ENCODE measurements at places on chromosomes 11 and 22.

- DNase-seq, result no peak
Observed at GRCh38 chr22:17143826-17144225, 15.3 kb downstream of the HDHD5 start.

- DNase-seq, result no peak
Observed at GRCh38 chr22:37806409-37807333, 1.1 kb upstream of the GCAT start.

DNA sequence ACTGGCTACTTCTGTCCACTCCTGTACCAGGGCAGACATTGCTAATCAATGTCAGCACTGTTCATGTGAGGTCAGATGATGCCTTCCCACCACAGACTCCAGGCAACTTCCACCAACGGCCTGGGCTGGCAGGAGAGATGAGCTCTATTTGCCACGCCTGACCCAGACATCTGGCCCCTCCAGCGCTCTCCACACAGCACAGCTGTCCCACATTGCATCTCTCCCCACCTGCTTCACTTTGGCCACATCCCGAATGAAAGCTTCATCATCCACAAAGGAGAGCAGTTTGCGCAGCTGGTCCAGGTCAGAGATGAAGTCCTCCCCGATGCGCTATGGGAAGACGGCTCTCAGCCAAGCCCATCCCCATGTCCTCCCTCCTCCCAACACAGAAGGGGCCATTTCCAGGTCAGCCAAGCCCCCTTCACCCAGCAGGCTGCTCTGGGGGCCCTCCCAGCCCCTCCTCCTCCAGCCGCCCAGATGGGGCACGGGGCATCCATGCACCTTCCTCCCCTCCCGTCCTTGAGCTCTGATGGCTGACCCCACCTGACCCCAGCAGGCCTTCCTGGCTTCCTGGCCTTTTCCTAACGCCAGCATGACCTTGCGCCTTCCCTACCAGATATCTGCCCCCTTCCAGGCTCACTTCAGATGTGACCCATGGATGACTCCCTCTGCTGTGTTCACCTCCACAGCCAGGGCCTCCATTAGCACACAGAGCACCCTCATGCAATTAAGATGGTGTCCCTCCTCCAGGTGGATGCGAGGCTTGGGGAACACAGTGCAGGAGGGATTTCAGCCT is 7.4 kb downstream of the PYGM start:
- no peak for DNase-seq

- no peak for DNase-seq
Observed at GRCh38 chr11:73648121-73648520, 1.7 kb downstream of the PLEKHB1 start.

- no peak for DNase-seq
Observed at GRCh38 chr11:34261095-34261494, 96.7 kb downstream of the ABTB2 start.

DNA sequence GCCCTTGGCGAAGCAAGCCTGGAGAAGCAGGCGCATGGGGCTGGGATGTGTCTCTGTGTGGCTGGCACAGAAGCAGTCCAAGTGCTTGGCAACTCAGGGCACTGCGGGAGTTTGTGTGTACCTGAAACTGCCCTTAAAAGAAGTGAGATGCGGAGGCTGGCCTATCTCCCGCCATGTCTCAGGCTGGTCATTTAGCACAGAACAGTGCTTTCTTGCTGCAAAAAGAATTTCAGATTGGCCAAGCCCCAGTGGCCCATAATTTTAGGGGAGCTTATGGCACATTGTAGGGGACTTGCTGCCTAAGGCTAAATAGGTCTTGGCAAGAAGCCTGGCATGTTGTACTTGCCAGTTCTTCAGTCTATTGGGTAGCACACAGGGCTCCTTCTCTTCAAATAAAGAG is 16.4 kb downstream of the EHF start:
- DNase-seq, result no peak

GRCh38 chr22:49502126-49502826 is 325.4 kb downstream of the BRD1 start:
- no peak for DNase-seq

- DNase-seq, result no peak
Observed at GRCh38 chr11:6576471-6577373, 26.7 kb downstream of the RRP8 start.

DNA sequence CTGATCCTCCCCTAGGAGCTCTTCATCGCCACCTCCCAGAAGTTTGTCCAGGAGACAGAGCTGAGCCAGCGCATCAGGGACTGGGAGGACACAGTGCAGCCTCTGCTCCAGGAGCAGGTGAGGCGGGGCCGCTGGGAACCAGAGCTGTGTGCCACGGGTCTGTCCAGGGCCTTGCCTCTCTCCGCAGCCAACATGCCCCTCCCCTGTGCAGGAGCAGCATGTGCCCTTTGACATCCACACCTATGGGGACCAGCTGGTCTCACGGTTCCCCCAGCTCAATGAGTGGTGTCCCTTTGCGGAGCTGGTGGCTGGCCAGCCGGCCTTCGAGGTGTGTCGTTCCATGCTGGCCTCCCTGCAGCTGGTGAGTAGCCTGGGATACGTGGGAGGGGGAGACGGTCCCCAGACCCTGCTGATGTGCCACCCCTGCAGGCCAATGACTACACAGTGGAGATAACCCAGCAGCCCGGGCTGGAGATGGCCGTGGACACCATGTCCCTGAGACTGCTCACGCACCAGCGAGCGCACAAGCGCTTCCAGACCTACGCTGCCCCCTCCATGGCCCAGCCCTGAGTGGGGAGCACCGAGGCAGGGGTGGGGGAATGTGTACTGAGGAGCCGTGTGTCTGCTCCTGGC is 2.5 kb downstream of the SCO2 start:
- no peak for DNase-seq

GRCh38 chr11:16825101-16825500 is 86.7 kb downstream of the C11orf58 start:
- no peak for DNase-seq

DNA sequence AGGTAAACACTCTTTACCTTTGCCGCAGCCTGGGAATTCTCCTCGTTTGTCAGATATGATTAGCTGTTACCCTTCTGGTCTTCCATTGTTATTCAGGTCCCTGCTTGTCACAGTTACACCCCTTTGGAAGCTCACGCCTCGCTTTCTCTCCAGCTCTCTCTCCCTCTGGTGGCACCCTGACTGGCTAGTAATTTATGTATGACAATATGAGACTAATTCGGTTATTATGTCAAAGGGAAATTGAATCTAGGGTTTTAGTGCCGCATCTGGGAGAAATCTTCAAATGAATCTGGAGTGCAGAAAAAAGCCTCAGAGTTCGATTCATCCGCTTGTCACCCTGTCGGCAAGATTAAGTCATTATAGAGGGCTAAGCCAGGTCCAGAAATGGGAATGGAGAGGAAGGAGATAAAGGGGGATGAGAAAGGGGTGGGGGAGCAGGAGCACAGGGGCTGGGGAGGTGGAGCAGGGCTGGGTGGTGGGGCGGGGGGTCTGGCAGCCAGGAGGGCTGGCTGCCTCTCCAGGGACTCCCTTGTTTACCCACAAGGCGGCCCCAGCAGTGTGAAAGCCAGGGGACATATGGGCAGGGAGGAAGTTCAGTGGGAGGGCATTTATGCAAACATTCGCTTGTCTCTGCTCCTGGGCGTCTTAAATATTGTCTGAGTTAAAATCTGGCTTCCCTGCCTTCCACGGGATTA is 179.0 kb upstream of the NECTIN1 start:
- no peak for DNase-seq

DNA sequence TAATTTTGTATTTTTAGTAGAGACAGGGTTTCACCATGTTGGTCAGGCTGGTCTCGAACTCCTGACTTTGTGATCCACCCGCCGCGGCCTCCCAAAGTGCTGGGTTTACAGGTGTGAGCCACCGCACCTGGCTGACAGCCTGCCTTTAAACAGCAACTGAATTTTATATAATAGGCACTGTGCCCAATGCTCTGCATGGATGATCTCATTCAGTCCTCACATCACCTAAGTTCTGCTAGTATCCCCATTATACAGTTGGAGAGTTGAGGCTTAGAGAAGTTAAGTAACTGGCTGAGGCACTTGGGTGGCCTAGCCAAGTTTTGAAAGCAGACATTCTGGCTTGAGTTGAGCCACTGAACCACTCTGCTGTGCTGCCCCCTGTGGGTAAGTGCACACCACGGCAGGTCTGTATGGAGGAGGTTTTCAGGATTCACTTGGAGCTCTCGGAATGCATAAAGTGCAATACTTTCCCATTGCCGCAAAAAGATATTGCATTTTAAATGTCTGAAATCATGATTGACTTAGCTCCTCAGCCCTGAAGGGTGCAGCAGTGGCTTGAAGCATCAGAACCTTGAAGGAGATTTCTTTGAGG is 112.4 kb downstream of the LDLRAD3 start:
- peak; percentile 73 for DNase-seq

DNA sequence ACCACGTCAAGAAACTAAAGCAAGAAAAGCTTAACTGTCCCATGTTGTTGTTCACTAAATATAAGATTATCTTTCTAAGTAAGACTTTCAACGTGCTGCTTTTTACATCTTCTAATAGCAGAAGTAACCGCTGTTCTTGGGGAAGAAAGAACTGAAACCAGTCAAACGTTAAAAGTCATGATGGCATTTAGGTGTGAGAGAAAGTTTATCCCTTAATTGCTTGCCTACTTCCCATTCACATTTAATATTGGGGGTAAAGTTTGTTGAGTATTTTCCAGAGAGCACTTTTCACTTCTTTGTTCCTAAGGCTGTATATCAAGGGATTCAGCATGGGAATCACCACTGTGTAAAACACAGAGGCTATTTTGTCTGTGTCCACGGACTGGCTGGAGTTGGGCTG is 970 bp downstream of the OR5B21 start:
- DNase-seq, result no peak

DNA sequence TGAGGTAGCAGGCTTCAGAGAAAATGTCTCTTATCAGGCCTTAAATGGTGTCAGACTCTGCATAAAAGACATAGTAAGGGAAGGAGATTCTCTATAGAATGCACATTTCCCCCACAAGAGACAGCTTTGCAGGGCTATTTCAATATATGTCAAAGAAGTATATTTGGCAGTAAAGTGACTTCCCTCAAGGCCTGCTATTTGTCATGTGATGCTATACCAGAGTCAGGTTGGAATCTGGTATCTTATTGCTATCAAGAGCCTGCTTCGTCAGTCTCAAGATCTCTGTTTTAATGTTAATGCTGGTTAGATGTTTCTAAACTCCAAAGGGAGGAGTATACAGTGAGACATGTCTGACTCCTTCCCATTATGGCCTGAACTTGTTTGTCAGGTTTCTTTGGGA is 40.4 kb upstream of the MTMR2 start:
- DNase-seq, result no peak

DNA sequence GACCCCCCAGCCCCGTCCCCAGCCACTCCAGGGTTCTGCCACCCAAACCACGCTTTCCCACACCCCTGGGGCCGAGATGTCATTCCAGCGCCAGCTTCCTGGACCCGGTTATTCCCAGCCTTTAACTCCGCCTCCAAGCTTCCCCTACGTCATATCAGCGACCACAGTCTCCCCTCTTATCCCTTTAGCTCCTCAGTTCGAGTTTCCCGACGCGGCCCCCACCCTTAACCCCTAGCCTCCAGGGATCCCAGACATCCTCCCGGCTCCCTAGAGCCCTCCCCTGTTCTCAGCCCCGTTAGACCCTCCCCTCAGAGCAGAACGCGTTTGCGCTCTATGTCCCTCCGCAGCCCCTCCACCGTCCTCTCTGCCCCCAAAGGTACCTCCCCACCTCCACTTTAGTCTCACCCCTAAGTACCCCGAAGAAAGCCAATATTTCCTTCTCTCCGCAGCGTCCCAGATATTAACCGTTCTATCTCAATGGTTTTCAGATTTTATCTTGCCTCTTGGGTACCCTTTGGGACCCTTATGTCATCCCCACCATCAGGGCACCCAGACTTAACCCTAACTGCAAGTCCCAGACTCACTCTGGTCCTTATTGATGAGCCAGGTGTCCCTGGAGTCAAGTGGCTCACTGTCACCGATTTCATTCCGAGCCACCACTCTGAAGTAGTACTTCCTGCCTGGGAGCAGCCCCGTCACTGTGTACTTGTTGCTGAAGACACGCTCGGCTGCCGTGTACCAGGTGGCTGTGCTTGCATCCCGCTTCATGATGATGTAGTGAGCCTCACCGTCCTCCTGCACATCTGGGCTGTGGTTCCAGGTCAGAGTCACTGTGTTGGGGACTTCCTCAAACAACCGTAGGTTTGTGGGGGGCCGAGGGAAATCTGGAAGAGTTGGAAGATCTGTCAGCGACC is 8.0 kb downstream of the TMEM86A start:
- DNase-seq, result peak; percentile 82

- DNase-seq, result no peak
Observed at GRCh38 chr11:111749646-111750045, 16.5 kb downstream of the PPP2R1B start.

DNA sequence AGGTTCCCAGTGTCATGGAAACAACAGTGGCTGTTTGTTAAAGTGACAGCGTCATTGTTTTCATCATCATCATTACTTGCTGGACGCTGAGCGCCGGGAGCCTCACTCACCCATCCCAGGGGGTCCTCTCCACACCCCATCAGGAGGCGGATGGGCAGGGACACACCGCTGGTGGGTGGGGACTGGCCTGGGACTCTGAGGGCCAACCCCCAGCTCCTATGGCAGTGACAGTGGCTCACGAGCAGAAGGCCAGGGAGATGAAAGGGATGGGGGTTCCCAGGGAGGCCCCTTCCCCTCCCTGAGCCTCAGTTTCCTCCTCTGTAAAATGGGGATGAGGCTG is 76.6 kb upstream of the PRR5 start:
- no peak for DNase-seq

DNA sequence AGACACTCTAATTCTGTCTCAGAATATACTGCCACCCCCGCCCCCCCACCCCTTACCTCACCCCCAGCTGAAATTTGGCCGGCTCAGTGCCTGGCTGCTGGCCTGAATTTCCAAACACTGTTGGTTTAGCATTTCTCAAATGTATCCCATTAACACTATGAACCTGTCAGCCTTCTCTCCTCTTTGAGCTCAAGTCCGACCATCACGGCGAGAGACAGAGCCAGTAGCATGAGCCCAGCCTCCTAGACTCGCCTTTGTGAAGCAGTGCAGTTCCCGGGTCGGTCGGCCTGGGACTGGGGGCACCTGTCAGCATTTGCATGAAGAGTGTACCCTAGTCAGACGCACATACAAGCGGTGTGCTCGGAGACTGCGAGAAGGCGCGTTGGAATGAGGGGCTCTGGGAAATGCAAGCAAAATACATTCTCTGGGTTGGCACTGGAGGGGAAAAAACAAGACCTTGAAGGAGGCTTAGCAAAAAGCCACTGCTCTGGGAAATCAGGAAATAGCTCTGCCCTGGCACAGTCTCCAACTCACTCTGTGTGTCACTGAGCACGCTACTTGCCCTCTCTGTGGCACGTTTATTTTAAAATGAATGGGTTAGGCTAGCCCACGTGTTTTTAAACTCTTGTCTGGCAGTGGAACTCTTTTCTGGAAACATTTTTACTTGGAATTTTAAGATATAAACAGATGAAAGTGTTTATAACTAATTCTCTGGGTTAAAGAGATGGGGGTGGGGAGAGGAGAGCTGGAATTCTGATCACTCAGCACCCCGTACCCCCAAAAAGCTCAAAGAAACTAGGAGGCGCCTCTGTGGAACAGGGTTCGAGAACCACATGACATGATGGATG is 108.3 kb downstream of the TIMP3 start:
- DNase-seq, result no peak

Measured in iPS-NIHi11 (cell line).